NCI-H526 (cell line): ENCODE measurements at places on chromosomes 13 and 19.

DNA sequence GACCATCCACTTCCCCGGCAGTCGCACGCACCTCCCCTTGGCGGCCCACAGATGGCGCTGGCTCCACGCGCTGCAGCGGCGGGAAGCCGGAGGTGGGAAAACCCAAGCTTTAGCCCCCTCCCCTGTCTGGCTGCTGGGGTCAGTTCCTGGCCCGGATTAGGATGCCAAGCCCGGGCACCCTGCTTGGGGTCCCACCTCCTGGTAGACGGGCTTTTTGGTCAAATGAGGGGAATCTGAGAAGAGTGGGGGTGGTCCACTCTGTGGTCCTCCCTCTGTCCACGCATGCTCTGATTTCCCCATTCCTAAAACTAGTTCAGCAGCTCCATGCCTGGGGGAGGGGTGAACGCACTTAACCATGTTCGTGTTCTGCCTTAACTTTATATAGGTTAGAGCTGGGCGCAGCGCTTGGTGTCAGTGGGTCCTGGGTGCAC, 8.1 kb upstream of the ADGRE2 start:
- peak; percentile 18 for DNase-seq

GRCh38 chr13:91381371-91381770, 17.1 kb upstream of the GPC5 start:
- DNase-seq = no peak

GRCh38 chr19:53156850-53157249, 2.0 kb downstream of the ZNF347 start:
- no peak for DNase-seq

GRCh38 chr13:81207231-81207630, 866.3 kb upstream of the SPRY2 start:
- DNase-seq = no peak

DNA sequence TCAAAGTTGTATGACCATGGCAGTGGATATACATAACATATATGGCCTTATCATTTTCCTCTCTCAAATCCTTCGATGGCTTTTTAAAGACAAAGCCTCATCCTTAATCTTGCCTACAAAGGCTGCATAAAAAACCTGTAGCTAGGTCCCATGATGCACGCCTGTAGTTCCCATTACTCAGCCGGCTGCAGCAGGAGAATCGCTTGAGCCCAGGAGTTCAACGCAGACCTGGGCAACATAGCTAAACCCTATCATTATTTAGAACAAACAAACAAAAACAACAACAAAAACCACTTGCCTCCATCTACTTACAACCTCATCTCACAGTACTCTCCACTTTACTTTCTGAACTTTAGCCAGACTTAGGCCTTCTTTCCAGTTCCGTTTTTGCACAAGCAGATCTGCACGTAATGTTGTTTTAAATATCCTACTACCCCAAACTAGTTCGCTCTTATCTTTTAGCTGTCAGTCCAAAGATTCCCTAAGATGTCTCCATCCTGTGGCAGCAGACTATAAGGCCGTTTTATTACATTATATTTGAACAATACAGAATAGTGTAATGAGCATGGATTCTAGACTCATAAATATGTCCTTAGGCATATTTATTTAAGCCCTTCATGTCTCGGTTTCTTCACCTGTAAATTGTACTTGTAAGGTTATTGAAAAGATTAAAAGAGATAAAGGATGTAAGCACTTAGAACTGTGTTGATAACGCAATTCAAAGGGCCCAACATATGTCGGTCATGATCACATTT, 969 bp upstream of the POMP start:
- DNase-seq = no peak

DNA sequence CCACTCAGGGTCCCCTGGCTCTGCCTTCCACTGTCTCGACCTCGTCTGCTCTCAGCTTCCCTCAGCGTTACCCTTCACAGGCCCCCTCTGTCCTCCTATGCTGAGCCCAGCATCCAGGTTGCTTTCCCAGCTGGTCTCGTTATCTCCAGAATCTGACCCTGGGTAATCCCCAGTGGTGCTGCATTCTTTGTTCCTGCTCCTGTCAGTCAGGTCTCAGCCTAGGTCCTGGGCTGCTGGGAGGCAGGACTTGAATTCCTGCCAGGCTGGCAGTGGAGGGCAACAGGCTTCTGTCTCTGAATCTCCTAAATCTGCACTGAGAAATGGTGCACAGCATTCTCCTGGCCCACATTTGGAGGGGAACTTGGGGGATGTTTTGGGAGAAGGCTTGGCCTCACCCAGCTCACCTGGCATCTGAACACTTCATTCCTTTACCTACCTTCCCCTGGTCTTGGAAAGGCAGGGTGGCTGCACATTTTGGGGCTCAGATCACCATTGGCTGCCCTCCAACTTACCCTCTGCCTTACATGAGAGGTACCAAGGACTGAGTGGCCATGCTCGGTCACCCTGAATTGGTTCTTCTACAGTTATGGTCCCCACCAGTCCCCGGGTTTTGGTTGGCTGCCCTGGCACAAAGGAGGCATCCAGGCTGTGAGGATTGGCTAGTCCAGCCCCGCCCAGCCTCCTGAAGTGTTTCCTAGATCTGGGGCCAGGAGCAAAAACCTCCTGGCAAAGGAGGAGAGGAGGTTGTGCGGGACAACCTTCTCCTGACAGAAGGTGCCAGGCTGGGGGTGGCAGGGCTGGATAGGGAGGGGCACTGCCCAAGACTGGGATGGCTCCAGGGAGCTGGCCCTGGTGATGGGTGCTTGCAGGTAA, at the start of gene CYP4F8:
TSS of gene CYP4F8 (plus strand) at position 712 of the 873 bp plus-strand sequence. CDS start 399 bp downstream, outside the sequence.
- DNase-seq = no peak
